GM12865 (cell line): ENCODE measurements at places on chromosomes 3 and 15.
A peak's percentile ranks its signal among the peaks of the same experiment; 100 is the strongest.

DNA sequence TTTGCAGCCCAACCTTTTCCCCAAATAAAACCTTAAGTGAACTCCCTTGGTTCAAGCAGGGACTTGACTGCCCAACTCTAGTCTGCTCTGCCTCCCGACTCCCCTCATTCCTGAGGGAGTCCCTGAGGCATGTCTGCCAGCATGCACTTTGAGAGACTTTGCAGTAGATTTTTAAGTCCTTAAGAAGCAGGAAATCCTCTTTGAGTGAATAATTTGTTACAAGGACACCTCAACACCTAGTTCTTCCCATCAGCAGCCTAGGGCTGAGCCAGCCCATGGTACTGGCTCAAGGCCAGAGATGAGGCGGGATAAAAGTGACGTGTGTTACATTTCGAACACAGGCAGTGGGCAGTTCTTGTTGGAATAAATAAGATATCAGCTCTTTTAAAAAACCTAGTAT is 204.3 kb upstream of the SLC2A2 start:
- no peak for DNase-seq

- DNase-seq = no peak
Observed at GRCh38 chr3:27060336-27060735, 308.8 kb downstream of the NEK10 start.

- DNase-seq = peak; percentile 90
Observed at GRCh38 chr15:43977072-43977884, 150.5 kb downstream of the WDR76 start.

DNA sequence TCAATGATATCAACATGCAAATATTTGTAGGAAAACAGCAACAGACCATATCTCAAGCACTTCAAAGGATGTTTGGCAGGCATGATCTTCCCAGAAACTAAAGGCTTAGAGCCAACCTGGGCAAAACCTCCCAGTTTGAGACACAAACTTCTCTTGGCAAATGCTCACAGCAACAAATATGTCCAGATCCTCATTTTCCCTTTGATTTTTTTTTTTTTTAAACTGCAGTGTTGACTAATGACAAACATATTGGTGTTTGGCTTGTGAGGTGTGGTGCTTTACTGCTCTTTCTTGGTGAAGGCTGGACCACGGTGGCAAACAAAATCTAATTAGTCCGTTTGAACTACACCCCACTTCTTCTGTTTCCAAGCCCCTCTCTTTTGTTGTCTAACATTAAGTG is 87.2 kb downstream of the EBLN2 start:
- DNase-seq = no peak

DNA sequence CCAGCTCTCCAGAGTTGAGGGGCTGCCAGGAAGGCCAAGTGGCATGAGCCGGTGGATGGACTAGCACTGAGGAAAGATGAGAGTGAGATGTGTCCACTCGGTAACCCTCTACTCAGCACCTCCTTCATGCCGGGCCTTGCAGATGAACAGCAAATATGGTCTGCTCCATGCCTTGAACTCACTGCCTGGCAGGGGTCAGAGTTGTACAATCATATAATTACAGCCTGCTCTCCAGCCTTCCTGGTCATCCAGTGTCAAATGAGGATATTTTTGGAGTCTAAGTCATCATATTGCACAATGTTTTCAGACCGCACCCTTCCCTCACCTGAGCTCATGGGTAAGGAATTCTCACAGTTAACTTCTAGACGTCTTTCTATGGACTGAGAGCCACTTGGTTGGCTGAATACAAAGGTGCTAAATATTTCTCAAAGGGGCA is 4.9 kb downstream of the MGLL start:
- DNase-seq = no peak

- DNase-seq = no peak
Observed at GRCh38 chr3:153372326-153372725, 210.3 kb downstream of the RAP2B start.

DNA sequence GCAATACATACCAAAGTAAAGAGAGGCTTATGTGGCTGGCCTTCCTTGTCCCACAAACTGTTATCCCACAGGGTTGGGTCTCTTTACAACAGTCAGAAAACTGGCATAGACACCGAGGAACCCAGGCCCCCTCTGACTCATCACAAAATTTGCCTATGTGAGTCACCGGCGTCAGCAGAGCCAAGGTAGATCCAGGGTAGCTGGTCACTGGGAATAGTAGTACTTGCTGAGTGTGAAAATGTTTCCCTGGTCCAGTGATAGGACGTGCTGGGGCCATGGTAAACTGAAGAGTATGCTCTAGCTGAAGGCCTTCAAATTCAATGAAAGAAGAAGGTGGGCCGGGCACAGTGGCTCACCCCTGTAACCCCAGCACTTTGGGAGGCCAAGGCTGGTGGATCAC is 27.1 kb upstream of the SKIL start:
- no peak for DNase-seq

DNA sequence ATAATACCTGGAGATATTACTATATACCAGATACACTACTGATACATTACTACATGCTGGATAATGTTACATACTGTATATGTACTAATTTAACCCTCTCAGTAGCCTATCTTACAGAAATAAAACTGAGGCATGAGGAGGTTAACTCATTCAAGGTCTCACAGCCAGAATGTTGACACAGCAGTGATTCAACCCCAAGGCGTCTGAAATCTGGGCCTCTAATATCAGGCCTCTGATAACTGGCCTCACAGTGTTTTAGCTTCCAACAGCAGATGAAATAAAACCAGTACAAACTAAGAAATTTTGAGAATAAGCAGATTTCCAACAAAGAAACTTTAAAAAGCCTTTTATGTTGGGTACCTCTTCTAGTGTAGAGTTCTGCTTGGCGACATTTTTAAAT is 23.4 kb downstream of the DZIP1L start:
- DNase-seq = no peak

DNA sequence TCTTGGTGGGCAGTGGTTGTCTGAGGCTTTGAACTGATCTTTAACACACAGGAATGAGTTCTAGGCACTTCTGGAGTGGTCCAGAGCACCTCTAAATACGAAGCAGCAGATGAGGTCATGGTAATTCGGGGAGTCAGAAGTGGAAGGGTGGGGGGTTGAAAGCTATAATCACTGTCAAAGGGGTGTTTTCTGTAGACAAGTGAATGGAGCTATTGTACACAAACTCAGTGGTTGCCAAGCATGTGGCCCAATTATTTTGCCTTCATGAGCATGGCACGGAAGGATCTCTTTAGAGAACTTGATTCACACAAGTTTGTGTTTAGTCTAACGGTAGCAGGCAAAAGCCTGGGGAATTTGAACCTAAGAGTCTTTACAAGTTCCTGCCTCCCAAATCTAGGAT is 6.3 kb downstream of the FRMD5 start:
- DNase-seq = no peak

- no peak for DNase-seq
Observed at GRCh38 chr3:61531528-61531927, 29.8 kb upstream of the PTPRG start.

DNA sequence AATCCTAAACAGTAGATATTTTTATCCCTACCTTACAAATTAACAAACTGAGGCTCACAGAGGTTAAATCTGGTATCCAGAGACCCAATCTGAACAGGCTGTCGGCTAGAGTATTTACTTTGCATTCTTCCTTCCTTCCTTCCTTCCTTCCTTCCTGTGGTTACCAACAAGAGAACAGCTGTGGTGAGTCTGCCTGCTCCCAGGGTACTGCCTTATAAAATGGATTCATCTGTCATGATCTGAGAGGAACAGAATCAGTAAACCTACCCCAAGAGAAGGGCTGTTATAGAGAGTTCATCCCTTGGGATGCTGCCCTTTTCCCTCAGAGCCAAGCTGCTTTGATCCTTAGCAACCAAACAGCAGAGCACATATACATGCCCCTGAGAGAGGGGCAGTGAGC is 3.6 kb downstream of the GADL1 start:
- DNase-seq = no peak

- no peak for DNase-seq
Observed at GRCh38 chr3:49772703-49773102, 13.6 kb downstream of the IP6K1 start.

DNA sequence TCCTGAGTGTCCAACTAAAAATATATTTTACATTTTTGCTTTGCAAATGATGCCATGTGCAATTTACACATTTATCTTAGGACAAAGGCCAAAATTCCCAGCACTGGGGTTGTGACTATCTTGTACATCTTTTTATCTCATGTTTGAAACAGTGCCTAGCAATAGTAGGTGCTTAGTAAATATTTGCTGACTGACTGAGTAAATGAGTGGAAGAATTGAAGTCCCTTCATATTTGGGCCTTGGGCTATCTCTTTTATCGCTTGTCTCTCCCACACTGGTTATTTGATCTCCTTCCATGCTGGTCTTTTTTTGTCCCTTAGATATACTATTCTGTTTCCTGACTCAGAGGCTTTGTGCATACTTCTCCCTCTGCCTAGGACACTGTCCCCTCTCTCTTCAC is 213.1 kb upstream of the GOLGA6L4 start:
- DNase-seq = no peak

DNA sequence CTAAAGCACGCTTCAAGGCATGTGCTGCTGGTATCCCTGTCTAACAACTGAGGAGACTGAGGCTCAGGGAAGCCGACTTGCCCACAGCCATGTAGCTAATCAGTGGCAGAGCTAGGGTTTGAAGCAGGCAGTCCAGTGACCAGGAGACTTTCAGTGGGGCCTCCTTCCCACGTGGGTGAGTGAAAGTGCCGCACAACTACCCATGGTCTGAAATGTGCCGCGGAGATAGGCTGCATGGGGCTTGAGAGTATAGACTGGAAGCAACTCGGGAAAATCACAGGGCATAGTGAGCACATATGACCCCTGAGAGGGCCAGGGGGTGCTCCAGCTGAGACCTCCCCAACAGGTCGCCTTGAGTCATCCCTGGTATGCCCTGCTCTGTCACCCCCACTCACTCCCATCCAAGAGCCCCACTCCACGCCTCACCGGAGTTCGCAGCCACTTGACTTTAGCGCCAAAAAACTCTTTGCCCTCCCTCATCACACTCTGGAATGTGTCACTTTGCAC is 19.1 kb downstream of the FAM174B start:
- DNase-seq = no peak

GRCh38 chr3:152384412-152384811 is 115.7 kb downstream of the MBNL1 start:
- peak; percentile 20 for DNase-seq

DNA sequence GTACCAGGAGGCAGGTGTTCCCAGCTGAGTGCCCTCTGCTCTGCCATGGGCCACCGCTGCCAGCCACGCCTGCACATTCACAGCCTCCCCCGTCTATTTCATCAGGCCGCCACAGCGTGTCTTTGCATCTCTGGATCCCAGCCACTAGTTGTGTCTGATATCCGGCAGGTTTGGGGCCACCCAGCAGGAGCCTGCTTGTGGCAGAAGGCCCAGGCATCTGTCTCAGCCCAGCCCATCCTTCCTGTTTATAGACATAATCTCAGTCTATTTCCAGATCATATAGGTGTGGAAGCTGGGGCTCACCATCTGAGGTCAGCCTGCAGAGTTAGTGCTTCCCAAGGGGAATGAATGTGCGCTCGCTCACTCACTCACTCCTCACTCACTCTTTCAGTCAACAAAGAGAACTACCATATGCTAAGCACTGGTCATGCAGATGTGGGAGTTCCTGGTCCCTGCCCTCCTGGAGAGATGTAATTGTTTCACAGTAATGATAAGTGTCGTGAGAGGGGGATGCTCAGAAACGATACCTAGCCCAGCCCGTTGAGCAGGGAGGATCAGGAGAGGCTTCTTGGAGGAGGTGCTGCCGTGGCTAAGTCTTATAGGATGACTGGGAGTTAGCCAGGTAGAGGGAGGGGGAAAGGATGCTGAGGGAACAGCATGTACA is 60.6 kb downstream of the FGD5 start:
- DNase-seq = no peak

DNA sequence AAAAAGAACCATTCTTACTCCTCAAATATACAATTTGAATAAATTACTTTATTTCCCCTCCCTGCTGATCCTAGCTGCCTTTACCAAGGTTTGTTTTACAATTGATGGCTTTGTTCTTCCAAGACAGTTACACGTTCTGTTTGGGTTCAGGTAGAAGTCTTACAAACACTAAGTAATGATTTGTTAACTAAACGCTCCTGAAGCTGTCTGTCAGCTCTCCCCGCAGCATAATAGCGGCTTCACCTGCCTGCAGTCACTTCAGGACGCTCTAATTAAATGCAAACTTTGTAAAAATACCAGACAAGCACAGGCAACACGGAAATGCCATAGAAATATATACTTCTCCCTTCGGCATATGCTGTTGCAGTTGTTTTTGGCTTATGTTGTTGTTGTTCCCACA is 176.4 kb upstream of the MDFIC2 start:
- no peak for DNase-seq

- no peak for DNase-seq
Observed at GRCh38 chr3:31469385-31469784, 63.3 kb upstream of the STT3B start.

DNA sequence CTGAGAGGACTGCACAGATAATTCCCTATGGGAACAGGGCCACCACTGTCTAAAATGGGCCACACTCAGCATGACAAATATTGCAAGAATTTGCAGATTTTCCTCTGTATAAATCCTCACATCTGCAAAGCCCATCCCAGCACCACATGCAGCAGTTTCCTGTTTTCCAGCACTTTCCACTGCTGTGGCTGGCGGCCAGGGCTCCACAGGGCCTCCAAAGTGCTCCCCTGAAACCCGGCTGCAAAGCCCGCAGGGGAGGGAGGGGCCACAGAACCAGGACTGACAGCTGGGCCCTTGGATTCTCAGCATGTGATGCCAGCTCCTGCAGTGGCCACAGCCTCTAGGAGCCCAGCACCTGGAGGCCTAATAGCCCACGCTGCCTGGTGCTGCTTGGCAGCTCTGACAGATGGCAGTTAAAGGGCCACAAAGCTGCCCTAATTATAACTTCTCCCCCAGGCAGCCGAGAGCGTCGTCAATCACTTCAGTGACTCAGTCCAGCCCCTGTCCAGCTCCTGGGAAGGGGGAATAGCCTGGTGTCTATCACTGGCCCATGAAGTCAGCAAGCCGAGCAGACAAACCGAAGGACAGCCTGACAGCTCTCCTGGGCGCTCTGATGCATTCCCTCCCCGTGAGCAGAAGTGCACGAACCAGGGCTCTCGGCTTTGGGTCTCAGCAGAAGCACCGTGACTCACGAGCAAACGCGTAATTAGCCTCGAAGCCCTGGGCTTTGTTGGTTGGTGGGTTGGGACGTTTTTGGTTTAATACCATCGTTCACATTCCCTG is 4.7 kb downstream of the LRRC15 start:
- no peak for DNase-seq

DNA sequence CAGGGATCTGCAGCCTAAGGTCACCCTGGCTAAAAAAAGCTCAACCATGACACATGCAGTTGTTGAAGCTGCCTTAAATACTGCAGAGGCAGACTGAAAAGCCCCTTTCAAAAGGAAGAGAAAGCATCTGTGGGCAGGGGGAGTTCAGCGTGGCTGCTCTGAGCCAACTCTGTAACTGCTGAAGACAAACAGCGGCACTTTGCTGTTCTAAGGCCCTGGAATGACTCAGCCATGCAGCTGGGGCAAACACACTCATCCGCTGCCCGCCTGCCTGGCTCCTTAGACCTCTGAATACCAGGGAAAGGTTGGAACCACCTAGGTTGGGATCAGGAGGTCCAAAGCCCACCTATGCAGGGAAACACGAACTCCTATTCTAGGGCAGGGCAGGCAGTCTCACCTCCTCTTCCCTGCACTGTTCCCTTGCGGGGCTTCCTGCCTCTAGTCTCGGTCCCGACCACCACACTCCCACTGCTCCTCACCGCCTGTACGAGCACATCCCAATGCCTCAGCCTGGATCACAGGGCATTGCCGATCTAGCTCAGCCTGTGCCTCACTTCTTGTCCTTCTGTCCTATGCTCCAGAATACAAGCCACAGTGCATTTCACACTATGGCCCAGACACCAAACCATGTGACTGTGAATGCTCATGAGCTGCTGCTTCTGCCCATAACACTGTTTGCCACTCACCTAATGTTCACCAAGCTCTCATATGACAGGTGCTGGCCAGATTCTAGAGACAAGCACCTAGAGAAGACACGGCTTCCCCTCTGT is 6.6 kb upstream of the MUSTN1 start:
- DNase-seq = peak; percentile 15
